ENCODE measurements at places on chromosomes 3 and 15.

DNA sequence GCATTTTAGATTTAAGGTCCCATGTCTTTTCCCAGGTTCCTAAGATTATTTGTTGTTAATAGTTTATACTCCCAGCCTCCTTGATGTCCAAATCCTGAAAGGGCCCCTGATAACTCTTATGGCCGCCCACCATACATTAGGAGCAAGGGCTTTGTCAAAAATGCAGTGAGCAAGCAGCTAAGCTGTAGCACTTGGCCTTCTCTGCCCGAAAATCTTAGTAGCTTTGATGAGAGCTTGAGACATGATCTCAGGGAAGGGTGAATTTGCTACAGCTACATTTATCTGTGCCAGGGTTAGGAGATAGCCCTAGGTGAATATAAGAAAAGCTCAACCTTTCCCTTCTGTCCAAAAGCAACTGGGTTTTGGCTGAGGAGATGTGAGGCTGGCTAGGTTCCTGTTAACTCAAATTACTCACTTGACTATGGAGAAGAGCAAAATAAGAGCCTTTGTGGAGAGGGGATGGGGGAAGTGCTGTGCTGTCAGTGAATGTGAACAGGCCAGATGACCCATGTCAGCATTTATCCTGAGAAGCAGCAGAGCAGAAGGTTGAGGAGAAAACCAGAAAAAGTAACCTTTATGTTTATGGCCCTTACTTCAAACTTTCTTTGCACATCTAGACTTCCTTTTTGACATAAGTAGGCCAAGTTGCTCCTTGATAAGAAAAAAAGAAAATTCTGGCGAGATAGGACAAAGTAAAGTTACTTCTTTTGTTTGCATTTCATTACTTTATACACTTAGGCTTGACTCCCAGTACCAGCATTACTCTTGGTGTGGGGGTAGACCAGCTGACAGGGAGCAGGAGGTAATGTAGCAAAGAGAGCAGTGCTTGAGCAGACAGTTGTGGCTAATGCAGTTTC is 21.1 kb downstream of the MAPK6 start:
- no peak for DNase-seq

DNA sequence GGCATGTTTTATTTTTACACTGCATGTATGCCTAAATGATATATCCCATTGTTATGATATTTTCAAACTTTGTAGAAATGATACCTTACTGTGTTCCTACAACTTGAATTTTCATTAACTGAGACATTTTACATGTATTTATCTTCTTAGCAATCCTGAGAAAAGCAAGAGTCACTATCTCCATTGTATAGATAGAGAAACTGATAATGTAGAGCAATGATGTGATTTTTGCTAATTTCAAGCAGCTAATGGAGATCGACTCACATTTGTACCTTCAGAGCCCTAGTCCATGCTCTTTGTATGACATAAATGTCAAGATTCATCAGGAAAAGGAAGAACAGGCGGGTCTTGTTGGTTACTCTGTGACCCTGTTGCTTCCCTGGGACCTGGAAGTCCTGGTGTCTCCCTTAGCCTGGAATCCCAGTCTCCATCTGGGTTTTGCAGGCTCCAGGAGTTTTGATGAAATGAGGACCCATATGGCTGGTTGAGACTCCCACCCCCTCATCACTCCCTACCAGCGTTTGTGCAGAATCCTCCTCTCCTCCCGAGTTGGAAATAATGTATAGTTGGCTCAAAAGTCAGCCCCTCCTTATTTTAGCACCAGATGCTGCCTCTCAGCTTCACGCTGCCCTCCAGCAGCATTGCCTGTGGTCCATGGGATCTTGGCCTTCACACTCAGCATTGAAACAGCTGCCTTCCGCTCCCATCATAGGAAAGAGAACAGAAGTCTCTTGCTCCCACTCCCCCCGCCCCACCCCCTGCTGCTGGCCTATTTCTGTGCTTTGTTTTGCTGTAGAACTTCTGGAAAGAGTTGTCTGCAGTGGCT is 67.1 kb downstream of the APBA2 start:
- no peak for DNase-seq

GRCh38 chr3:46574881-46575576 is 8.9 kb upstream of the LRRC2 start:
- no peak for DNase-seq

- DNase-seq, result no peak
Measured at GRCh38 chr3:43790476-43790875, 99.7 kb downstream of the ABHD5 start.

GRCh38 chr3:107272471-107272870 is 104.8 kb upstream of the CCDC54 start:
- DNase-seq, result no peak

DNA sequence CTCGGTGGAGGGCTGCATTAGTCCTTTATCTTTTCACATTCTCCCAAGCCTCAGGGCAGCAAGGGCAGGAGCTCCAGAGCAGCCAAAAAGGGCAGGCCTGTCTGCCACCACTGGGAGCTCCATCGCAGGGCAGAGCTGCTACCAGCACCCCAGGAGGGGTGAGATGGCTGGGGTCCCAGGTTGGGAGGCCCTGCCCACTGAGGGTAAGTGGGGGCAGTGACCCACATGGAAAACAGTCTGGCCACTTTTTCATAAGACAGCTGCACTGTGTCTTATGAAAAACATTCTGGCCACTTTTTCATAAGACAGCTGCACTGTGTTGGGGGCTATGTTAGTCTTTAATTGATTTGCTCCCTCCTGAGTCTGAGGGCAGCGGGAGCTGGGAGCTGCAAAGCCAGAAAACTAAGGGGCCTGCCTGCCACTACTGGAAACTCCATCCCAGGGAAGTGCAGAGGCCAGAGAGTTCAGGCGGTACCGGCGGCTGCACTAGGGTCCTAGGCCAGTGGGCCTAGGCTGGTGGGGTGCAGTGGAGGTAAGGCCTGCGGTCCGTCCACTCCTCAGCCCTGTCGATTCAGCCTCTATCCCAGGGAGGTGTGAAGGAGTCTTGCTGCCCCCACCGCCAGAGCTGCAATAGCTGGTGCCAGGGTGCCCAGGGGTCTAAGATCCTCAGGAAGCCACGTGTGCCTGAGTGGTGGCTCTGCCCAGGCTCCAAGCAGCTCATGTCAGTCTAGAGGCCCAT is 45.4 kb downstream of the TMCO5A start:
- no peak for DNase-seq

DNA sequence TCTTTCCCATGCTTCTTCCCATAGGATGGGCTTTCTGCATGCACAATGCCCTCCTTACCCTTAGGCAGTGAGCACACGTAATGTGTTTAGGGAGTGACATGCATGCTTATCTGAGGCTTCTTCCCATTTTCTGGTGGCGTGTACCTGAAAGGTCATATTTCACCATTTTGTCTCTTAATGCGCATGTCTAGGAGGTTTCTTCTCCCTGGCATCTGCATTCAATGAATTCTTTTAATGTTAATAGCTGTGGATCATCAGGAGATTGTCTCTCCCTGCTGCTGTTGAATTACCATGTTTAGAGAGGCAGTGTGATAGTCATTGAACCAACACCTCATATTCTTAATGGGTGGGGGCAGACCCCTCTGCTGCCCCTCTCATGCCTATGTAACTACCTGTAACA is 205.6 kb upstream of the SGO1 start:
- no peak for DNase-seq

DNA sequence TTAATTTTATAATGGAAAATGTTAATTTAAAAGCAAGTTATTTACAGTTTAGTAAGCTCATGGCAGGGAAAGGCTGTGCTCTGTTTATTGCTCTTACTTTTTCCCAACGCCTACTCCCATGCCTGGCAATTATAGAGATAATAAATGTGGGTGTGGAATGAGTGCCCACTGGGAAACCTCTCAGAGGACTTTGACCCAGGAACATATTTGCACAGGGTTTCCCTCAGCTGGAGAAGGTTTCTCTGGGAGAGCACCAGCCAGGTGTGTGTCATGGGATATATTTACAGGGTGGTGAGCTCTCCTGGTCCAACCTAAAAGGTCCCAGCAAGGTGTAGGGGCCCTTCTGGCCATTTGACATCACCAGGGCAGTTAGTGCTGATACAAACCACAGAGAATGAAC is 27.9 kb downstream of the ZNF710 start:
- DNase-seq, result no peak

GRCh38 chr3:71973274-71974030 is 188.5 kb upstream of the PROK2 start:
- no peak for DNase-seq

DNA sequence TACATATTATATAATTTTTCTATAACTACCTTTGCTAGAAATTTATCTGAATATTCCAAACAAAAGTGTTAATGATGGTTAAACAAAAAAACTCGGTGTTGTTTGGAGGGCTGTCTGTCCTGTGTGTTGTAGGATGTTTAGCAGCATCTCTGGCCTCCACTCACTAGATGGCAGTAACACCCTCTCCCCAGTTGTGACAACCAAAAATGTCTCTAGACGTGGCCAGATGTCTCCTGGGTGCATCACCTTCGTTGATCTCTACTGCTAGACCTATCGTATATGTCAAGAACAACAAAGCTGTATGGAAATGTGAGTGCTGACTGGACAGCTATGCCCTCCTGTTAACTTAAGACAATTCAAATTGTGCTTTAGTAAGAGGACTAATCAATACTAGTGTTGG is 14.1 kb downstream of the ANKRD34C start:
- DNase-seq, result no peak

- DNase-seq, result no peak
Measured at GRCh38 chr3:168933614-168934013, 729.9 kb downstream of the MECOM start.

DNA sequence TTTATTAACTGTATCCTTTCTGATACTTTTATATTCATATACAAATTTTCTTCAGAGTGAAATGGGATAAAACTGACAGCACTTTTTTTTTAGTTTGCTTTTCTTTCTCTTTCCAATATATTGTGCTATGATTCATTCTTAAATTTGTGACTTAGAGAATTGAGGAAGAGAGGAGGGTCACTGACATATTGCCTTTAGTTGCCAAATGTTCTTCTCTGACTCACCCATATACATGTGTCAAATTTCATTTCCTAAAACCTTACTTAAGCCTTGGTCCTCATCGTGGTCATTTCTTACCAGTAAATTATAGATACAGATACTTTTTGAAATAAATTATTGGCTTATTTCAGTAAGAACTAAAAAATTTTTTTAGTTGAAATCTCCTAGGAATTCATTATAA is 53.9 kb downstream of the CLASP2 start:
- DNase-seq, result no peak

GRCh38 chr3:171850960-171851659 is 8.0 kb downstream of the TMEM212 start:
- DNase-seq, result no peak

DNA sequence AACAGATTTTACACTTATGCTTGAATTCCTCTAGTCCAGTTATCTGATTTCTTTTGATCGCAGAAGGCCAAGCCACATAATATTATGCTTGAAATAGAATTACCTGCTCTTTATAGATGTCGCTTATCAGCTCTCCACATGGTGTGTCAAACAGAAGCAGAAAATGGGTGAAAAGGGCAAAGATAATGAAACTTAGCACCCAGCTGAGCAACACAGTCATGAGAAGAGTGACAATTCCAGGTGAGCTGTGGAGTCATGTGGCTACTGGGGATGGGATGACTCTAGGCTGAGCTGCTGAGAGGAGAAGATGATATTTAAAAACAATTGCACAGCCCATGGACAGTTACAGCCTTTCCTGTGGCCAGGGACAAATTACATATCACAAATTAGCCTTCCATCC is 398.7 kb upstream of the PDZRN3 start:
- no peak for DNase-seq

DNA sequence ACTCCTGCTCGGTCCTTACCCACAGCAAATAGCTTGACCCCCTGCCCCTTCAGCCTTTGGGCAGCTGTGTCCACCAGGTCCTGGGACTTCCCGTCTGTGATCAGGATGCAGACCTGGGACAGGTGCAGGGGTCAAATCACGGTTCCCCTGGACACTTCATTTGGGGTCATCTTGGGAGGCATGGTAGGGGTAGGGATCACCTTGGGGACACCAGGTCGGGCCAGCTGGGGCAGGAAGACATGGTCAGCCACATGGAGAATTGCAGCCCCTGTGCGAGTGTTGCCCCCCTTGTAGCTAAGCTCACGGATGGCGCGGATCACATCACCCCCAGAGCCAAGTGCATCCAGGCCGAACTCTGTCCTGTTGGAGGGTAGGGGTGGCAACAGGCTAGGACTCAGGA is 1.8 kb downstream of the COL7A1 start:
- no peak for DNase-seq

DNA sequence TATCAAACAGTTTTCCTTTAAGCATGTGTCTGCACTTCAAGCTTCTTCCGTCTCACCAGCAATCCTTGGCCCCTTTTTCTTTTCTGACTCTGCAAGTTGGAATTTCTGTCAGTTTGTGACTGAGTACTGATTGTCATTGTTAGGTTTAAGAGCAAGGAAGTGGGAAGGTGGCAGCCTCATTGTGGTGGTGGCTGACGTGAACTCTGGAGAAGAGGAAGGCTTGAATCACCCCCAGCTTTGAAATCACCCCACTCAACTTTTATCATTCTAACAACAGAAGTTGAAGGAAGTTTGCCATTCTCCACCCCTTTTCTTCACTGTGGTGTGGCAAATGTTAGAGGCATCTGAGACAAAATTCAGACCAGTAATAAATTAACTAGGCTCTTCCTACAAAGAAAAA is 231.6 kb upstream of the AGTR1 start:
- DNase-seq, result no peak

GRCh38 chr3:143770391-143770790 is 77.9 kb downstream of the SLC9A9 start:
- DNase-seq, result no peak

- DNase-seq, result no peak
Measured at GRCh38 chr3:72563690-72564370, 284.4 kb downstream of the SHQ1 start.

DNA sequence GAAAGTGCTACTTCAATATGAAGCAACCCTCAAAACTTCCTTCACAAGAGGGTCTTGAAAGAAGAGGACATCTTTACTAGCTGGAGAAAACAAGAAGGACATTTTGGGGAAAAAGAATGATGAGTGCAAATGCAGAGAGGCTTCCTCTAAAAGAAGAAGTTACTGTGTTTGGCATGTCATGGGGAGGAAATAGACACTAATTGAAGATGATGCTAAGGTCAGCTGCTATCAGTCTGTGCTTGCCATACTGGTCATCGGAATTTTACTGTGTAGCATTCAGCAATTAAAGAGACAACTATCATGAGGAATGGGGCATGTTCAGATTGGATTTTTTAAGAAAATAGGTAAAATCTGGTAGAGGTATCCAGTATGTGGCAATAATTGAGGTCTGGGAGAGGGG is 60.0 kb downstream of the THRB start:
- no peak for DNase-seq

DNA sequence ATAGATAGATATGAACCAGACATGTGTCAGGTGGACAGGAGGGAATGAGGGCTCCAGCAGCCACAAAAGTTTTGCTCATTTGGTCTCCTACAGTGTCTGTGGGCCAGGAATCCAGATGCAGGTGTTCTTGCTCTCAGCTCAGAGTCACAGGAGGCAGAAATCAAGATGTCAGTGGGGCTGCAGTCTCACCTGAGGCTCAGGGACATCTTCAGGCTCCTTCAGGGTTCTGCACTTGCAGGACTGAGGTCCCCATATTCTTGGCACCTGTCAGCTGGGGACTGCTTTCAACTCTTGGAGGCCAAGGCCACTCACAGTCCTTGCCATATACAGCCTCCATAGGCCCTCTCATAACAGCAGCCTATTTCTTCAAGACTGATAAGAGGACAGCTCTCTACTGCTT is 57.3 kb downstream of the PGPEP1L start:
- no peak for DNase-seq

- no peak for DNase-seq
Measured at GRCh38 chr3:194857469-194858113, 171.9 kb downstream of the FAM43A start.

All from stimulated activated CD4-positive, alpha-beta T cell treated with anti-CD3 and anti-CD28 coated beads, Interleukin-2, amount 100 ng/mL, for 4 hours (primary cell).